Nucleus accumbens (tissue), 56 donors: ENCODE measurements at places on chromosomes 6 and 20.

DNA sequence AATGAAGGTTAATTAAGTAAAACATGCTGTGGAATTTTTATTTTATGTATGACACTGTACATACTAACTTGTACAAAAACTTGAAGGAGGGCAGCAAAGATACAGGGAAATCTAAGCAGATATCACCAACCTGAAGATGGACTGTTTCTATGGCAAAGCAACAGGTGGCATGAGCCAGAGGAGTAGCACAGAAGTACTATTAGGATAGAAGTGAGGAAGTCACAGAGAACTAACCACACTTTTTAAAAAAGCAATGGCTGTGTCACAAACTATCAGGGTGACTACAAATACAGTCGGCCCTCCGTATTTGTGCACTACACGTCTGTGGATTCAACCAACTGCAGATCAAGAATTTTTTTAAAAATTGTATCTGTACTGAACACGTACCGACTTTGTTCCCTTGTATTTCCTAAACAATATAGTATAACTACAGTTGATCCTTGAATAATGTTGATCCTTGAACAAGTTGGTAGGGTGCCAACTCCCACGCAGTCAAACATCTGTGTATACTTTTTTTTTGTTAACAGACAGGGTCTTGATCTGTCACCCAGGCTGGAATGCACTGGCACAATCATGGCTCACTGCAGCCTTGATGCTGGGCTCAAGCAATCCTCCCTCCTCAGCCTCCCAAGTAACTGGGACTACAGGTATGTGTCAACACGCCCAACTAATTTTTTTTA lies 61.0 kb downstream of the NUDT3 start:
- DNase-seq, result no peak

DNA sequence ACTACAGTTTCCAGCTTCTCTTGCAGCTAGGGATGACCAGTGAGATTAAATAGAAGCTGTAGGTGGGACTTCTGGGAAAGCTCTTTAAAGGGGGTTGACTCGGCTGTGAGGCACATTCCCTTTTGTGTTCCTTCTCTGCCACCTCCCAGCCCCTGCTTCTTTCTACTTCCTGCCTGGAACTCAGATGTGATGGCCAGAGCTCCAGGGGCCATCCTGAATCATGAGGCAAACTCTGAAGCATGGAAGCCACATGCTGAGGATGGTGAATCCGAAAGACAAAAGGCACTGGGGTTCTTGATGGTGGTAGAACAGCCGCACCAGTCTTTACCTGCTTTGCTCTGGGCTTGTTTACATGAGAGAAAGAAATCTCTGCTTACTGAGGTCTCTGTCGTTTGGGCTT lies 9.1 kb downstream of the CEBPB start:
- DNase-seq, result no peak

DNA sequence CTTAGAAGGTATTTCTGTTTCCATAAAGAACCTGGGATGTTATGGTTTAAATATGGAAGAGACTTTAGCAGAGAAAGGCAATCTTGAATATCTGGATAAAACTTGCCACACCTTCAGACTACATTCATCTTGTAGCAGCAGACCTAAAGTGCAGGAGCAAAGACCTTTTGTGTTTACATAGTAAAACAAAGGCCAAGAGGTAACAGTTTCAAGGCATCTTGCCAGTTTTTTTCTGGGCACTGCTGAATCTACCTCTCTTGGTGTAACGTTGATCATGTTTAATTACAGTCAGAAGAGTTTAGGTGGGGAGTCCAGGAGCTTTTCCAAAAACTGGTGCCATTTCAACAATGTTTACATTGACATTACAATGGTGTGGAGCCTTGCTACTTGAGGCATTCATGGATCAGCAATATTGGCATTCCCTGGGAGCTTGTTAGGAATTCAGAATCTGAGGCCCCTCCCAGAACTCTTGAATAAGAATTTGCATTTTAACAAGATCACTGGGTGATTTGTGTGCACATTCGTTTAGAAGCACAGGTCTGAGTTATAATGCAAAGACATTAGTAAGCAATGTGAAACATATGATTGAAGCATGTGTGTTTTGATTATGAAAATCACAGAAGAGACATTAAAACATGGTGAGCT lies 94.5 kb downstream of the F13A1 start:
- no peak for DNase-seq

- DNase-seq, result no peak
Measured at GRCh38 chr6:139109558-139109957, 25.3 kb upstream of the HECA start.

DNA sequence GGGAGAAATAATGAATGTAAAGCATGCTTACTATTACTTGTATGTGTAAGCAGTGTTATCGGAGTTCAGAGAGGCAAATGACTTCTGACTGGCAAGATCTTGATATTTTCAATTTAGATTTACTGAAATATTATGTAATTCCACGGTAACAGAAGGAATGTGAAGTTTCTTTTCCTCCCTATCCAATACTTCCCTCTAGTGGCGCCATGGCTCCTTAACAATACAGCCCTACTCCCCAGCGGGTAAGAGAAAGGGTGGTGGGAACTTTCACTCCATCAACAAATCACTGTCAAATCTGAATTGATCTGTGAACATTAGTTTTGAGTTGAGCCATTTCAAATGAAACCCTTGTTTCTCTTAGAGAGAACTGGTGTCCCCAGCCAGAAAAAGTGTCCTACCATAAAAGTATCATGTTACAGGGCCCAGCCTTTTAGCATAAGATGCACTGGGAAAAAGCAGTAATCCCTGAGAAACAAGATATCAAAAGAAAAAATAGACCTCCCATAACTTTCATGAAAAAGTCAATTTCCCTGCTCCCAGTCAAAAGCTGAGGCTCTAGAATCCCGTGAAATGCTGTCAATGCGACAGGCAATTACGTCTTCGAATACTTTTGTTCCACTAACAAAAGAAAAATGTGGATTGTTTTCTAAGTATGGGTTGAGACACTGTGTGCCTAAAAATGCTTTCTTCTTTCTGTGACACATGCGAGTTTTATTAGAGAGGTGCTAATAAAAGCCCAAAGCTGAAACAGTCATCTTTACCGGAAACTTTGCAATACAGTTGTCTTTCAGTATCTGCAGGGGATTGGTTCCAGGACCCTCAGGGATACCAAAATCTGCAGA lies 12.9 kb downstream of the COX7A2 start:
- DNase-seq, result no peak

- DNase-seq, result no peak
Measured at GRCh38 chr6:35922139-35922554, 1.2 kb upstream of the SRPK1 start.

- DNase-seq, result no peak
Measured at GRCh38 chr6:49252901-49253300, 210.2 kb downstream of the MMUT start.

DNA sequence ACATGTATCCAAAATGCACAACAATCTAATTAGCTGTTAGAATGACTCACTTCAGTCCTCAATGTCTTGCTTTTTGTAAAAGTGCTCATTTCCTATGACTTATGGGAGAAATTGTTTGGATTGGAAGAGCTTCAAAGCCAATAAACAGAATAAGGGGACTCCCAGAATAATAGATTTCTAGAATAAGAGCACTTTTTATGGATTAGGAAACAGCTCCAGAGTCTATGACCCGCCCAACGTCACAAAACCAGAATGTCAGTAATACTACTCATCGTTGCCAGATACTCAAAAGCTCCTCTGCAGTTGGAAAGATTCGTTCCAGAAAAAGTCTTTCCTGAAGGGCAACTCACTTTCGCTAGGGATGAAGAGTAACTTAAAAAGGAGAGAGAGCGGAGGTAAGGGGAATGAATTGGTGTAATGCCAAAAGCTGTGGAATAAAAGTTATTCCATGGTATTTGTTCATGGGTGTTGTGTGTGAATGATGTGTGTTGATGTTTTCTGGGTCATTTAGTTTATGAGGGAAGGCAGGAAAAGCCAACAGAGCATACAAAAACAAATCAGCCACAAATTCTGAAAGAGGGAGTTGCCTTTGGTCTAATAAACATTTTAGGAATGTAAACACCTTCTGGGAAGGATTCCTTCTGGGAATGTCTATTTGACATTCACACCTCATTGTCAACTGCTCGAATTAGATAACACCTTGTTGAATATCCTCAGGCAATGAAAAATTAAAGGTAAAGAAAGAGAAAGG lies 64.6 kb downstream of the SYNE1 start:
- no peak for DNase-seq

GRCh38 chr20:17129089-17129488 lies 97.8 kb upstream of the PCSK2 start:
- no peak for DNase-seq
